ENCODE measurements at places on chromosomes 2 and 18.

GRCh38 chr2:189363559-189363958, 77.7 kb upstream of the WDR75 start:
- DNase-seq: peak; percentile 69

DNA sequence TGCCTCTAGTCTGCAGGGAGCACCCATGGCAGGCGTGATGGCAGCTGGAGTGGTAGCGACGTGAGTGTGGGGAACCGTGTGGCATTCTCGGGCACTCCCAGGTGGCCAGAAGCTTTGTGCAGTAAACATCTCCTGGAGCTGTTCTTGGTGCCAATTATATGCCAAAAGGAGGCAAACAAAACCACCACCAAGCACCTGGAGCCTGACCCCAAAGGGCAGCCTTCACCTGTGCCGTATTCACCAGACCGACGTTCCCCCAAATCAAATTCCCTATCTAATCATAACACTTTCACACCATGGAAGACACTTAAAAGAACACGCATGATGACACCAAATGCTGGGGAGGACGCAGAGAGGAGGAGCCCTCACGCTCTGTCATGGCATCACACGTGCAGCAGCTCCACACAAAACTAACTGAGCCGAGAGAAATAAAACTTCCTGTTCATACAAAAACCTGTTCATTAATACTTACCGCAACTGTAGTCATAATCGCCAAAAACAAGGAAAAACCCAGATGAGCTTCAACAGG, 123.6 kb downstream of the EIPR1 start:
- no peak for DNase-seq

GRCh38 chr2:179954026-179954425, 53.1 kb downstream of the CWC22 start:
- DNase-seq: no peak

- no peak for DNase-seq
Observed at GRCh38 chr18:25043104-25043503, 308.9 kb downstream of the ZNF521 start.

DNA sequence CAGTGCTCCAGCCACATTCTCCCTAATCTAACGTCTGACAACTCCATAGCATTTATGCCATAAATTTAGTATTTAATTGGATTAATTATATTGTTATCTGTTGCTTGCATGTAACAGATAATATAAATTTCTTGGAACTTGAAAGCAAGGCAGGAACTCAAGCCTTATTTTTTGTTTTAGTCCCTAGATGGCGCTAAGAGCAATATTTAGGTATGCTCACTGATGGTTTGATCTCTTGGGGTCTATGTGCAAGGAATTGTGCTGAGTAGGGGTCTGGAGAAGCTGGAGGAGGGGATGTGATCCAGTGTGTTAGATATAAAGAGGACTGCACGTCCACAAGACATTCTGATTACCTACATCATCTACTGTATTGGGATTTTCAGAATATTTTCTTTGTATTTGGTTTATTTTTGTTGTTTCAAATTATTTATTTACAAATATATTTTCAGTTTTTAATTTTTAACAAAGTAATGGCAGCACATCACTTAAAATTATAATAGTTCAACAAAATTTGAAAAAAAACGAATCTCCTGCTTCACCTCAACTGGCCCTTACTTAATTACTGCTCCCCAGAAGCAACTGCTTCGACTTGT, 32.8 kb downstream of the KATNAL2 start:
- DNase-seq: no peak

DNA sequence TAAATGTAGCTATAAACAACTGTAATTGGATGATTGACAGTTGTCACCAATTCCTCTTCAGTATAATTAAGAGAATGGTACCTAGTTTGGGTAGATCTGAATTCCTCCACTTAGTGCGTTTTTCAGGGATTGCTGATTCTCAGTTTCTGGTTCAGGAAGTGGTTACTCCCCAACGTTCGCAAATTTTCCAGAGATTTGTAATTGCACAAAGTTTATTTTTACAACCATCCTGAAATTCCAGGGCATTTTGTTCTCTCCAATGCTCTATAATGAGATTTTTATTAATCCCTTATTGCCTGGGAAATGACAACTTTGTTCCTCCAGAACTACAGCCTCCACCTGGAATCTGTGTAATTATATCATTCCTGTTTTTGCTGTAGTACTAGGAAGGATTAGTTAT, 710.6 kb upstream of the ZEB2 start:
- peak; percentile 18 for DNase-seq

DNA sequence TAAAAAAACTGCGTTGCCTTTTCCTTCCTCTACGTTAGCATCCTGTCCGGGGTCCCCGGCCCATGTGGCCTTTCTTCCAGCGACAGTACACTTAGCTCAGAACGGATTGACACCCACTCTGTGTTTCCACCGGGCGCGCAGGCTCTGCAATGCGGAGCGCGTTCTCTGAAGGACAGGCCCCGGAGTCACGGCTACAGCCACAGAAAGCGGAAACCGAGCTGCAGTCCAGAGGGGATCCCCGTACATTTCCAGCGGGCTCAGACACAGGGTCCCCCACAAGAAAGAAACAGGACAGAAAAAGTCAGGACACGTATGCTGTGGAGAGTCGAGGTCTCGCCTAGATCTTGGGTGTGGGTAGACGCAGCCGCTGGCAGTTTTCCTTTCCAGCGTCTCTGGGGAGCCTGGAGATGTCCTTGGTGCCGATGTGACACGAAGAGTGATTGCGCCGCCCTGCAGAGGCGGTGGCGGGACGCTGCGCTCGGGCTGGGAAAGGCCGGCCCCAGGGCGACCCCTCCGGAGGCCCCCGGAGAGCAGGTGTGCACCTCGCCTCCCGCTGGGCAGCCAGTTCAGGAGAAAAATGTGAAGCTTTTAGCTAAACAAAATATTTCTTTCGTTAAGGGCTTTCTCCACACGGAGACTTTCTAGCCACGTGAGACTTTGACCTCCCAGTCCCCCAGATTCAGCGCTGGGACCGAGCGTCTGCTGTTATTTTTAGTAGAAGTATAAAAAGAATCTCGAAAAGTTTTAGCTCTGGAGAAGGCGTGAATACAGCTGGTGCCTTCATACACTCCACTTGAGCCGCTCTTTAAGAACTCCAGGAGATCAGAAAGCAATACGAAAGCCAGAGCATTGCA, 1.3 kb upstream of the ACKR3 start:
- DNase-seq: no peak

GRCh38 chr2:160703648-160704585, 210.3 kb upstream of the RBMS1 start:
- DNase-seq: no peak

DNA sequence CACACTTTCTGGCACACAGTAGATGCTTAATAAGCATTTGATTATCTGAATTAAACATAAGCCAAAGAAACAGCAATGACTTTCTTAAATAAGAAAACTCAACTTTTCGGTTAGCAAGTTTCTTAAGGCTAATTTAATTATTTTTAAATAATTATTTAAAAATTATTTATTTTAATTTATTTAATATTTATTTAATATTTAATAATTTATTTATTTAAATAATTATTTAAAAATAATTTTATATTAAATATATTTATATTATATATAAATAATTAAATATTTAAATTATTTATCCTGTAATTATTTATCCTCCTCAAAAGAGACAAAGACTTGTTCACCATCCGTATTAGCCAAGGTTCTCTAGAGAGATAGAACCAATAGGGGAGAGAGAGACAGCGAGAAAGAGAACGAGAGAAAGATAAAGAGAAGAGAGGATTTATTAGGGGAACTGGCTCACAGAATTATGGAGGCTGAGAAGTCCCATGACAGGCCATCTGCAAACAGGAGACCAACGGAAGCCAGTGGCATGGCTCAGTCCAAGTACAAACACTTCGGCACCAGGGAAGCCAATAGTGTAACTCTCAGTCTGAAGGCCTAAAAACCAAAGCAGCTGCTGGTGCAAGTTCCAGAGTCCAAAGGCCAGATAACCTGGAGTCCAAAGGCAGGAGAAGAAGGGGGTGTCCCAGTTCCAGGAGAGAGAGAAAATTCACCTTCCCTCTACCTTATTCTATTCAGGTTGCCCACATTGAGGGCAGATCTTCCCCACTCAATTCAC, 125.3 kb downstream of the METTL8 start:
- DNase-seq: no peak

- DNase-seq: no peak
Observed at GRCh38 chr2:202251494-202251893, 13.1 kb upstream of the SUMO1 start.

- DNase-seq: no peak
Observed at GRCh38 chr2:234401426-234401825, 95.5 kb downstream of the ARL4C start.

DNA sequence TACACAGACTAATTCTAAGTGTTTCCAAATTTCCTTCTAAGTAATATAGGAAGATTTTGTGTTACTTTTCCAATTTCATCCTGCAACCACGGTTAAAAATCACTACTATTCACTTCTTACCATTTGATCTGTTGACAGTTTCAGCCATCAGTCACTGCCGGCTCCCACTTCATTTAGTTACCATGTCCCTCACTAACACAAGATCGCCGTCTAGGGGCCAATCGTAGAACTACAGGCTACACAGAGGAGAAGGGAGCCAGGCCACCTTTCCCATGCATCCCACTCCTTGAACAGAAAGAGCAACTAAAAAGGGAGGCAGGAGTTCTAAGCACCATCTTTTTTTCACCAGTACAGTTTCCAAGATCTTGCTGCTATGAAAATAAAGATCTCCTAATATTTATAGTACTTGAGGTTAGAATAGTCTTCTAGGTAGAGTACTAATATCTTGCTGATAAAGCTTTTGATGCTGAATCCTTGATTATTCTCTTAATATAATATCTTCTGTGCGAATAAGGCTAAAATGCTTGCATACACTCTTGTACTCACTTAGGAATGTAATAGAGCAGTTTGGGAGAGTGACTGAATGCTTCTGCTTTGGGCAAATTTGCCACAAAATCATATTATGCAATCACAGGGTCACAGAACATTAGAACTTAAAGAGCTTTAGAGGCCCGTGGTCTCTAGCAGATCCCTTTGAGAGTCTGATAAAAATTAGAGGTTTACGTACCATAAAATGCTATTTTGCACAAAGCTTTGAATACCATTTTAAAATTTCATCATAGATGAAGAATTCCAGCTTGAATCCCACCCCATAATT, 39.5 kb upstream of the CYP1B1 start:
- peak; percentile 66 for DNase-seq

DNA sequence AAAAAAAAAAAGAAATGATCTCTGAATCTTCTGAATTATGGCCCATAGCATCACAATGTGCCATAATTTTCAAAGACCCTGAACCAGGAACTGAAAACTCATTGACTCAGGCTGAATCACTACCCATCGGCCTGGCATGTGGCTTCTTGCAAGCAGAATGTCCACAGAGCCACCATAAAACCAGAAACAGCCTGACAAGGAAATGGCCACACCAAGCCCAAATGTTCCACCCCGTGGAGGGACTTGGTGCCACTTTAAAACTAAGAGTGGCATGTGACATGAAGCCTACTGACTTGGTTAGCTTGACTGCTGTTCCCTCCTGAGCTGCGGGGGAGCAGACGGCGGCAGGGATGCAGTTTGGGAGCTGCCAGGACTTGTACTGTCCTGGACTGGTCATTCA, 71.2 kb upstream of the RBM44 start:
- no peak for DNase-seq

GRCh38 chr2:171434013-171434989, at the start of gene DCAF17:
Gene DCAF17 (plus strand): TSS chr2:171434226. CDS start chr2:171434578, 352 bp downstream.
- DNase-seq: peak; percentile 92

- no peak for DNase-seq
Observed at GRCh38 chr2:56288838-56289580, 105.2 kb downstream of the CCDC85A start.

DNA sequence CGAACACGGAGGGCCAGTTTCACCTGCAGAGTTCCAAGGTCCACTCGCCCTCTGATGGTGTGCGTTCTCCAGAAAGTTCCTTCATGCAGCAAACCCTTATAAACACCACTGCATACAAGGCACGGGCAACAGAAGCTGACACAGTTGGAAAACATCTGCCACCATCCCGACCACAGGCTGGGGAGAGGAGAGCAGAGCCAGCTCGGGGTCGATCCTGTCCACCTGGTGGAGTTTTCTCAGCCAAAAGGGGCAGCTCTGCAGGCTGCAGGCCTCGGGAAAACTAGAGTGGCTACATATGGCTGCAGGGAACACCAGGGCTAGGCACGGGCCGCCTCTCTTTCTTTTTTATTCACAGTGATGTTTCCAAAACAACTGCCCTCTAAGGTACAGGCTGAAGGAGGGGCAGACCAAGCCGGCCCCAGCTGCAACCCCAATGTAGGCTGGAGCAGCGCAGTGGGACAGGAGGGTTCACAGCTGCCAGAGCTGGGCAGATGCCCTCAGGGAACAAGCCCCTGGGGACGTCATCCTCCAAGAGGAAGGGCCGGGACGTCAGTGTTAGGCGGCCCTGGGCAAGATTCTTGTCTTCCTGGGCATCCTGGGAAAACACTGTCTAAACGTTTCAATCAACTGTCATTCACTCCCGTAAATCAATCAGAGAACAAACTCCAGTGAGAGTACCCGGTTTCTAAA, 274.7 kb downstream of the TWIST2 start:
- no peak for DNase-seq

DNA sequence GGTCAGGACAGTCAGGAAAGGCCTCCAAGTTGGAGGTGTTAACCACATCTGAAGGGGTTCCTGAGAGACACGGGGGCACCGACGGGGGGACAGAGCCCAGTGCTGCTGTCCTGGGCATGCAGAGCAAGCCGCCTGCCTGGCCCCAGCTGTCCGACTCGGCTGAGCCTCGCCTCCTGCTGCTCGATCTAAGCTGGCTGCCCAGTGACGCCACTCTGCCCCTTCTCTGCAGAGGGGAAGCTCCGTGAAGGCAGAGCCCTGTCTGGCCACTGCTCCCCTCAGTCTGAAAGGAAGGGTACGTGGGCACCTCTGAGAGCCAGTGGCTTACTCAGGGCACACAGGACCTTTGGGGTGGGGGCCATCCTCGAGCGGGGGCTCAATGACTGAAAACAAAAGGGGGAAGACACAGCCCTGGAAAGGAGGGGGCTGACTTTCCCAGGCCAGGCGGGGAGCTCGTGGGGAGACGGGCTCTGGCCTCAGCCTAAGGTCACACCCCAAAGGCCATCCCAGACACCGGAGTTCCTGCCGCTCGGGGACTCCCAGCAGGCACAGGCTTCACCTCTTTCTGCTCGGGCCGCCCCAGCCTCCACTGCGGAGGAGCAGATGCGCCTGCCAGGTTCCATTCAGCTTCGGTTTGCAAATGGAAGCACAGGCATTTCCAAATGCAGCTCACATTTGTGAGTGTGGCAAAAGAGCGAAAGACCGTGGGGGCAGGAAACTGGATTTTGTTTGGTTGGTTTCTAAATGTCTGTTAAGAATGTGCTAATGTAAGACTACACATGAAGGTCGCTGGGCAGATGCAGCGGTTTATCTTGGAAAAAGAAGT, 136.9 kb downstream of the HDAC4 start:
- no peak for DNase-seq

- no peak for DNase-seq
Observed at GRCh38 chr2:190762566-190762965, 113.7 kb downstream of the NAB1 start.

DNA sequence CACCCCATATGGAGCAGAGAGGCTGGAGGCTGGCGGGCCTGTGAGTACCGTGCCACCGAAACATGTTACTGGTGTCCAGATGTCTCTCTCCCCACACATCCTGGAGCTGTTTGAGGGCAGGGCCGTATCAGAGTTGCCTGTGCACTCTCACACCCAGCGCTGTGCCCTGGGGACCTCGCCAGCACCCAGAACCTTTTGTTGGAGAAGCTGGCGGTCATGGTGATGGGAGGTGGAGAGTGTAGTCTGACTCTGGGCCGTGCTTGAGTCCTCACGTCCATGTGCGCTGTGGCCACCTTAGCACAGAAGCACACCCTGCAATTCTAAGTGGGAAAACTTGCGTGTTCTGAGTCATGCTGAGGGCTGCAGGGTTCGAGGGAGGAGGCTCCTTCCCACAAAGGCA, 259.2 kb downstream of the NDUFA10 start:
- no peak for DNase-seq

- DNase-seq: no peak
Observed at GRCh38 chr2:239009589-239009961, 161.7 kb downstream of the TWIST2 start.

Measured in A172 (cell line).